KG1 (cell line): ENCODE measurements at places on chromosomes 11 and 22.
A peak's percentile ranks its signal among the peaks of the same experiment; 100 is the strongest.

DNA sequence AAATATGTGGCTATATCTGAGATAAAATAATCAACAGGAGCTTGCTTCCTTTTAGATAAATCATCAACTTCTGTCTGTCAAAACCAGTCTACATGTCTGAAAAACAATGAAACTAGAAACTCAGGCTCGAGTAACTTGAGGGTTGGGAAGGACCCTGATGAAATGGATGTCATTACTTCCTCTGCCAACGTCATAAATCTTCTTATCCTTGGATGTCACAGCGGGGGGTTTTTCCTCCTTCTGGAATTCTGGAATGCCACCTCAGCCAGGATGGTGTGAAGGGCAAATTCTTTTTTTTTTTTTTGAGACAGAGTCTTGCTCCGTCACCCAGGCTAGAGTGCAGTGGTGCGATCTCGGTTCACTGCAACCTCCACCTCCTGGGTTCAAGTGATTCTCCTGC, 13.4 kb downstream of the LGR4 start:
- DNase-seq = no peak

DNA sequence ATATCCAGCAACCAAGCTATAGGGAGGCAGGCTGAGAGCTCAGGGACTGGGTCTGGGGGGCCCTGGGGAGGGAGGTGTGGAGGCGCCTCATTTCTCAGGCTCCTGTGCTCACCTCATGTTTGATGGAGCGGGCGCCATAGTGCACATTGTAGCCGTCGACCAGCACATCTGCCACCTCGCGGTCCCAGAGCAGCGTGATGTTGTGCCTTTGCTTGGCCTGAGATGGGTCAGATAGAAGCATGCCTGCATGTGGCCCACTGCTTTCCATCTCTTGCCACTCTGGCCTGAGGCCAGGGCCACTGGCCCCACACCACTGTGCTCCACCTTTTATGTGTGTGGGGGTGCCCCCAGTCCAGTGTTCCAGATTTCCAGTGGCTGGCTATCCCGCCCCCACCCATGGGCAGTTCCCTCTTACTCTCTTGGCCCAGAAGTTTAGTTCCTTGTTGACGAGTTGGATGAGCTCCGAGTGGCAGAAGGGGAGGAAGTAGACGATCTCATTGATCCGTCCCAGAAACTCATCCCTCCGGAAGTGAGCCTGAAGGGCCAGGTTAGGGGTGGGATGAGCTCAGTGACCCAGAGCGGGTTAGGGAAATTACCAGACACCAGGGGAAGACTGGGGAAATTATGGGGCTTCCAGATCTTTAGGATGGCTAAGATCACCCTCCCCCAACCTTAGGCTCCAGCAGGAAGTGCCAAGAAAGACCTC, 50.1 kb upstream of the PHOX2A start:
- DNase-seq = no peak

DNA sequence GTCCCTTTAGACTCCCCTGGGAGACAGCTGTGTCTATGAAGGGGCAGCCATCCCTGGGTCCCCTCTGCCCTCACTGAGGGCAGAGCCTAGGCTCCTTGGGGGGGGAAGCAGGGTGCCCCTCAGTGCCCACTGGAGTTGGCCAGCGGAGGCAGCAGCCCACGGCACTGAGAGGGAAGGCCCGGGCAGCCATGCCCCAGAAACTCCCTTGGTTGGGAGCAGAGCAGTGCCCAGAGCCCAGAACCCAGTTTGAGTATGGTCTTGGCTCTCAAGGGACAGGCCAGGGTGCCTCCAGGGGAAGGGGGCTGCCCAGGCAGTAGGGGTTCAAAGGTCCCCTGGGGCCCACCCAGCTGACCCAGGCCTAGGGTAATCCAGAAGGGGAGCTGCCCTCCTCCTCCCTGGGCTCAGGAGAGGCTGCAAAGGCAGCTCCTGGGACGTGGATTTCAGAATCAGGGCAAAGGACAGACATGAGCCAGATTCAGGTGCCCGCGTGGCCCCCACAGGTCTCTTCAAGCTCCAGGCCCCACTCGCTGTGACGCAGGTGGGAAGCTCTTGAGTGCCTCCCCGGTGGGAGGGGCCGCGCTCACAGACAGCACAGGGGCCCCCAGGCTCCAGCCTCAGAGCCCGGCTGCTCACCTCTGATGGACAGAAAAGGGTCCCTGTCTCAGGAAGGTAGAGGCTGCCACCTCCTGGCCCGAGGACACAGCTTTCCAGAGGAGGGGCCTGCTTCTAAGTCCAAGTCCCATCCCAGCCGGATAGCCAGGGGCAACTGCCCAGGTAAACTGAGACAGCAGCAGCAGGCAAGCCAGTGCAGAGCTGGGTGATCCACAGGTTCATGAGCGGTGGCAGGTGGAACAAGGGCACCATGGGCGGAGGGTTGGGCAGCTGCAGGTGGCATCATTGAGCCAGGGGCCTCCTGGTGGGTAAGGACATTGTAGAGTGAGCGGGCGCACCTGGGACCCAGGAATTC, 2.6 kb downstream of the C11orf21 start:
- DNase-seq = no peak

- DNase-seq = no peak
Observed at GRCh38 chr11:95443386-95443785, 212.4 kb upstream of the SESN3 start.

- no peak for DNase-seq
Observed at GRCh38 chr11:132051704-132052103, 681.3 kb downstream of the NTM start.

GRCh38 chr22:26642465-26643417, 14.6 kb upstream of the MIAT start:
- DNase-seq = peak; percentile 86

DNA sequence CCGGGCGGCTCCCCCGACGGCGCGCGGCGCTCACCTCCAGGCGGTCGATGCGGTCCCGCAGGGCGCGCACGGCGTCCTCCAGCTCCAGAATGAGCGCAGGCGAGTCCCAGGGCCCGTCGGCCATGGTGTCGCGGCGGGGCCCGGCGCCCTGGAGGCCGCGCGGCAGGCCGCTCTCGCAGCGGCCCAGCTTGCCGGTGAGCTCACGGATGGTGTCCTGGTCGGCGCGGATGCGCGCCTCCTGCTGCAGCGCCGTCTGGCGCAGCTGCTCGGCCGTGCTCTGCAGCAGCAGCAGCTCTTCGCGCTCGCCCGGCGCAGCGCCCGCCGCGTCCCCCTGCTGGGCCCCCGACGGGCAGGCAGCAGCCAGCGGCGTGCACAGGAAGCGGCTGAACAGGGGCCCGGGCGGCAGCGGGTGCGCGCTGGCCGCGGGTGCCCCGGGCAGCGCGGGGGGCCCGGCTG, 599 bp downstream of the NPTXR start:
- DNase-seq = no peak

DNA sequence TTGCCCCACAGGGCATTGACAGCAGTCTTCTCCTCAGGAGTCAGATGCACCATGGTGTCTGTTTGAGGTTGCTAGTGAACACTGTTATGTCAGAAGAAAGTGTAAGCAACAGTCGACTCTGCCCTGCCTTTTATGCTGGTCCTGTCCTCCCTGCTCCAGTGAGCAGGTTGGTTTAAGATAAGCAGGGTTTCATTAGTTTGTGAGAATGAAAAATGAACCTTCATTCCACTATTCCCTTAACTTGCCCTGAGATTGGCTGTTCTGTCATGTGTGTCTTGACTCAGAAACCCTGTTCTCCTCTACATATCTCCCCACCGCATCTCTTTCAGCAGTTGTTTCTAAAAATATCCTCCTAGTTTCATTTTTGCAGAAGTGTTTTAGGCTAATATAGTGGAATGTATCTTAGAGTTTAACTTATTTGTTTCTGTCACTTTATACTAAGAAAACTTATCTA, at the start of gene HBD:
Gene HBD, minus strand, starts transcription at position 103 of the 454 bp plus-strand sequence. Its CDS starts 50 bp downstream, at position 53.
- no peak for DNase-seq

DNA sequence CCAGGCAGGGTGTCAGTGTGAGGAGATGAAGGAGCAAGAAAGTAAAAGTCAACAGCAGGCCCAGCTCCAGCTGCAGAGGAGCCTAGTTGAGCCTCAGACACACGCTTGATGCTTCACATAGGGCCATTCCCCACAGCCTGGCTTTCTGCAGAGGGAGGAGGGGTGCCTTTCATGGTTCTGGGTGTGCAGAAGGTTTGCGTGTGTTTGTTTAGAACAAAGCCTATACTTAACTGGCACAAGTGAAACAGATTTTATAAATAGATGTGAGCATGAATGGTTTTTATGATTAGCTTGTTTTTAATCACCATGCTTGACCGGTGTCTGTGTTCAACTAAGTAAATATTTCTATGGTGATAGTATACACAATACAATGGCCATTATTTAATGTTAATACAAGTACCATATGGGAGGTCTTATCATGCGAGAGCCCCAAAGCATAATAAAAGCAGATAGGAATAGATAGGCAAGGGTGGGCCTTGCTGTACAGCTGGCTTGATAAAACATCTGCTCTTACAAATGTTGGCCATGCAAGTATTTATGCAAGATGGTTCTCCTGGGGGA, 290.2 kb downstream of the ETS1 start:
- no peak for DNase-seq

GRCh38 chr11:47373876-47374719, 4.2 kb downstream of the SPI1 start:
- peak; percentile 23 for DNase-seq

- DNase-seq = no peak
Observed at GRCh38 chr22:35558031-35558430, 17.4 kb downstream of the RASD2 start.

GRCh38 chr11:124867700-124868099, 2.5 kb downstream of the ROBO3 start:
- no peak for DNase-seq
